NCI-H2171 (cell line): ENCODE measurements at places on chromosomes 13 and 19.

GRCh38 chr19:40688309-40688708, 2.1 kb downstream of the NUMBL start:
- DNase-seq = no peak

DNA sequence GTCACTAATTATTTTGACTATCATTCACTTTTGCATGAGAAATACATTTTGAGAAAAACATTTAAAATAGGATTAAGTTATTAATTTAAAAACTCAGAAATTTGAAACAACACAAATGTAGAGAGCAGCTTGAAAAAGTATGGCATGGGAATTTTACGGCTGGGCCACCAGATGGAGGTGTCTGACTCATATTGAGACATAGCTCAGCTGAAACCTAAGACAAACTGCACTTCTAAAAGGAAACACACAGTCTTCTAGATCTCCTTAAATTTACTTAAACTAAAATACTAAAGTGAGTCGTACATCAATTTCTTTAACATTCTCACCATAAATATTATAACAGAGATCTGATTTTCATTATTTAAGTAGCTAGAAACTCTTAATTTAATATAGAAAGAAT, 41.9 kb upstream of the POSTN start:
- no peak for DNase-seq

- DNase-seq = no peak
Measured at GRCh38 chr19:36142046-36142445, 2.2 kb downstream of the CAPNS1 start.

DNA sequence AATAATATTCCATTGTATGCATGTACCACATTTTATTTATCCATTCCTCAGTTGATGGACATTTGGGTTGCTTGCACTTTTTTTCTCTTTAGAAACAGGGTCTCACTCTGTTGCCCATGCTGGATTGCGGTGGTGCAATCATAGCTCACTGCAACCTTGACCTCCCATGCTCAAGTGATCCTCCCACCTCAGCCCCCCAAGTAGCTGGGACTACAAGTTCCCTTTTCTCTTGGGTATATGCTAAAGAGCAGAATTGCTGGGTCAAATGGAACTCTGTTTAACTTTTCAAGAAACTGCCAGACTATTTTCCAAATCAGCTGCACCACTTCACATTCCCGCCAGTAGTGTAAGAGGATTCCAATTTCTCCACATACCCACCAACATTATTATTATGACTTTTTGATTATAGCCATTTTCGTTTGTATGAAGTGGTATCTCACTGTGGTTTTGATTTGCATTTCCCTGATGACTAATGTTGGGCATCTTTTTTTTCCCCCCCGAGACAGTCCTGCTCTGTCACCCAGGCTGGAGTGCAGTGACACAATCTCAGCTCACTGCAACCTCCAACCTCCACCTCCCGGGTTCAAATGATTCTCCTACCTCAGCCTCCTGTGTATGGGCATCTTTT, 7.6 kb upstream of the IPO5 start:
- no peak for DNase-seq

DNA sequence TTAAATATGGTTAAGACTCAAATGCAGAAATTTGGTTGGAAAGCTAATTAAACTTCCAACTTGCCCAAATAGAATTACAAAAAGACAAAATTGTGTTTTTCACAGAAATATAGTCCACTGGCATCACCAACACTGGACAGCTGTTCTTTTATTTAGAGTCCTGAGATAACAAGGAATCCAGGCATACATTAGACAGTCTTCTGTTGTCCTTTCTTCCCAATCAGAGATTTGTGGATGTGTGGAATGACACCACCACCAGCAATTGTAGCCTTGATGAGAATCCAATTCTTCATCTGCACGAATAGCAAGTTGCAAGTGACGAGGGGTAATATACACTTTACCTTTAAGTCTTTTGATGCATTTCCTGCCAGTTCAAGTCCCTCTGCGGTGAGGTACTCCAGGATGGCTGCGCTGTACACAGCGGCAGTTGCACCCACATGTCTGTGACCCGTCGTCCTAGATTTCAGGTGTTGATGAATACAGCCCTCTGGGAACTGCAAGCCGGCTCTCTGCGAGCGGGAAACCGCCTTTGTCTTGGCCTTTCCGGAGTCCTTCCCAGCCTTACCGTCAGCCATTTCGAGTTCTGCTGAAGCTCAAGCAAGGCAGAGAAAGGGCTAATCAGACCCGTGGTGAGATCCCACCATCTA, 14.7 kb downstream of the UBAC2 start:
- DNase-seq = no peak

GRCh38 chr13:99059498-99060075, 81.7 kb upstream of the DOCK9 start:
- no peak for DNase-seq

- no peak for DNase-seq
Measured at GRCh38 chr13:110057052-110057451, 249.9 kb downstream of the COL4A1 start.

- DNase-seq = no peak
Measured at GRCh38 chr13:43232873-43233265, 209.5 kb downstream of the DNAJC15 start.

DNA sequence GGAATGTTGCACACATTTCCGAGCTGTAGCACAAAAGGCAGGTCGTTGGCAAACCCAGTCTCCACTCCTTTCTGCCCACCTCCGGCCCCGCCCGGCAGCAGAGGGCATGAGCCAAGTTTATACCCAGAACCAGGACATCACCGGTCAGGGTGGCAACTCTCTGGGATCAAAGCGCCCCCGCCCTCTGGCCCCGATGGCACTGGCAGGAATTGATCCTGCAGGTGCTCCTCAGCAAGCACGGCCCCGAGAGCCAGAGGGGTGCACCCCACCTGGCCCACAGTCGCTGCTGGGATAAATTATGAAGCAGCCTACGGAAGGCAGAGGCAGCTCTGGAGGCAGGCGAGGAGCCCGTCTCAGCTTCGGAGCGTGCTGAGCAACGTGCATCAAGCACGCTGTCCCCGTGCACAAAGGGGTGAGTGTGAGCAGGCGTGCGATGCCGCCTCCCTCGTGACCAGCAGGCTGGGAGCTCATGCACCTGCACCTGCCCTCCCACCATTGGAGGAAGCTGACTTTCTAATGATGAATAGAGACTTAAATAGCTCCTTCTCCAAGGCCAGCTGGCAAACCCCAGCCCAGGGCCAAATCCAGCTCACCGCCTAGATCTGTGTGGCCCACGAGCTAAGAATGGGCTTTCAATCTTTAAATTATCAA, 25.7 kb downstream of the SHC2 start:
- no peak for DNase-seq

DNA sequence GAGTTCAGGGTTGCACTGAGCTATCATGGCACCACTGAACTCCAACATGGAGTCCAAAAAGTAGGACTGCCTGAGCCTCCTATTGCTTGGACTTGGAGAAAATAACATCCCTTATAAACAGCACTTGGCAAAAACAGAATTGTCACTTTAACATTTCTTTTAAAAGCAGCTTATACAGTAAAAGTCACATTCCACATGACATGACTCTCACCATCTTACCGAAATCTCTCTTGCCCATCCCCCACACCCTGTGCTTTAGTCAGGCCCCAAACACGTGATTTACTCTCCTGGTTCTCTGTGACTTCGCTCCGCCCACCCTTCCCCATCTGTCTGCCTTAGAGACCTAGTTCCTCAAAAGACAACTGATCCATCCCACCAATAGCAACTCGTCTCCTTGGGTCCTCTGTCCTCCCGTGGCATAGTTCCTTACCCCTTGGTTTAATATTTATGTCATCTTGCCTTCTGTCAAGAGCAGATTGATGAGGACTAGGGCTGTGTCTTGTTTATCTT, 4.6 kb downstream of the SAFB start:
- DNase-seq = peak; percentile 73

DNA sequence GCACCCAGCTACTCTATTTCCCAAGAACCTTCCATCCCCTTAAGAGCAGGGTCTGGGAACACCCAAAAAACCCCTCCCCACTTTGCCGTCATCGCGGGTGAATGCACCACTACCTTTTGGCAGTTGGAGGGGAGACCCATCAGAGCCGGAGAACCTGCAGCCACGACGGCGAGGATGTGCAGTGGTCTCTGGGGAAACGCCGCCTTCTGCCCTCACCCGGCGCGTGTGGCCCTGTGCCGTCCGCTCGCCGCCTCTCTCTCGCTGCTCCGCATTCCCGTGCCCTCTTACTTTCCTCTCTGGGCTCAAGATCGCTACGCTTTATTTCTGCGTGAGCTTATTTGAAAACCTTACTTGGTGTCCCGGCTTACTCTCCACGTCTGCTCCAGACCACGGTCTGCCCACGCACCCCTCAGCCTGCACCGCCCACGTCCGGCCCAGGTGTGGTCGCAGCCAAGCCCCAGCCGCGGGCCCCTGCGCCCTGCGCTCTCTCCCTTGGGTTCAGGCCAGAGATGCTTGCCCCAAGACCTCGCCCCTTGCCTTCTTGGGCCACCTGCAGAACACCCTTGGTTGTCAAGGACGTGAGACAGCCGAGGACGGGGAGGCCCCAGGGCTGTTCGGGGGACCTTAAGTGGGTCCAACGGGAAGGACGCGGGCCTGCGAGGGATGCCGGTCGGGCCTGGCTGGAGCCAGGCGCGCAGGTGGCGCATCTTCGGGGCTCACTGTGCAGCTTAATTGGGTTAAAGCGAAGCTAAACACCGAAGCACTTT, 2.0 kb upstream of the MAB21L1 start:
- no peak for DNase-seq

DNA sequence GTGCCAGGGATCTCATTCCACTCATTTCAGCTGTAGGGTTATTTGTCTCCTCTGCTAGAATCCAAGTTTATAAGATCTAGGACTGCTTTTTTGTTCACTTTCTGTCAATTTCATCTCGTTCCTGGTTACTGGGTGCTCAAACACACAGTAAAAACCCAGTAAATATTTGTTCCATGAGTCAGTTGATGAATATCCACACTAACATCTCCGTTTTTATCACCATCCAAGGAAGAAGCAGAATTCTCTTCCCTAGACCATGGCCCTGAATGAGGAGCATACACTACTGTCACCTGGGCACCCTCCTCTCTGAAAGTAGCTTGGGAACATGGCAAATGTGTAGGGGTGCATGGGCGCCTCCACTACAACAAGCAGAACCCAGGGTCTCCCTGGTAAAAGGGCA, 390.8 kb downstream of the FOXO1 start:
- no peak for DNase-seq

GRCh38 chr13:48977286-48977625, 1.5 kb downstream of the FNDC3A start:
- no peak for DNase-seq

DNA sequence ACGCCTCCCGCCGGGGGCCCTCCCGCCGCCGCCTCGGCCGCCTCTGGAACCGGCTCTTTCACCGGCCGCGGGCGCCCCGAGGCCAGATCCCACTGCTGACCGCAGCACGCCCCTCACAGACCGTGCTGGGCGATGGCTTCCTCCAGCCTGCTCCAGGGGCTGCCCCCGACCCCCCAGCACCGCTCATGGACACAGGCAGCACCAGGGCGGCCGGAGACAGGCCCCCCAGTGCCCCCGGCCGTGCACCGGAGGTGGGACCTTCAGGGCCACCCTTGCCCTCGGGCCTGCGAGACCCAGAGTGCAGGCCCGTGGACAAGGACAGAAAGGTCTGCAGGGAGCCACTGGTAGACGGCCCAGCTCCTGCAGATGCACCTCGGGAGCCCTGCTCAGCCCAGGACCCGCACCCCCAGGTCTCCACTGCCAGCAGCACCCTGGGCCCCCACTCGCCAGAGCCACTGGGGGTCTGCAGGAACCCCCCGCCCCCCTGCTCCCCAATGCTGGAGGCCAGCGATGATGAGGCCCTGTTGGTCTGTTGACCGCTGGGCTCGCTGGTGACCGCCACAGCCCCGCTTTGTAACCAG, 13.0 kb downstream of the LRP3 start:
- DNase-seq = no peak

- DNase-seq = no peak
Measured at GRCh38 chr13:100364591-100364990, 224.0 kb downstream of the GGACT start.

- DNase-seq = peak; percentile 72
Measured at GRCh38 chr19:49150106-49150943, 4.9 kb downstream of the HRC start.

DNA sequence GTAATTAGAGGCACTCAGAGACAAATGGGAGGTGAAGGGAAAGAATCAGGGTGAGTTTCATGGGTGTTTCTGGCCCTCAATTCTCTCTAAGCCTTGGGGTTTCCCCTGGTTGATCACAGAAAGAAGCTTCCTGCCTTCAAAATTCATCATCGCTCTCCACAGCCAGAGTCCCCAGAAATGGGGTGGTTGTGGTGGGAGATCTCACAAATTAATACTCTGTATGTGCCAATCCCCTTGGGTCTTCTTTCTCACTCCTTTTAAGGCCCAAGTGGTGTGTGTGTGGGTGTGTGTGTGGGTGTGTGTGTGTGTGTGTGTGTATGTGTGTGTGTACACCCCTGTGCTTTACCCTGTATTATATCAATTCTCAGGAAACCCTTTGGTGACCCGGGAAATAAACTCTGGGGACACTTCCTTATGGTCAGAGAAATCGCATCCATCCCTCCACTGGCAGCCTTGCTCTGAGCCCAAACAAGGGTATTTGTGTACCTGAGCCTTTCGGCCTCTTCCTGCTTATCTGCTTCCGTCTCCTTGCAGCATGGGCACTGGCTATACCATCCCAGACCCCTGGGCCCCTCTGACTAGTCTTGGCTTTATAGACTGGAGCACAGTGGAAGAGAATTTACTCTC, 2.8 kb upstream of the FCGBP start:
- DNase-seq = no peak

DNA sequence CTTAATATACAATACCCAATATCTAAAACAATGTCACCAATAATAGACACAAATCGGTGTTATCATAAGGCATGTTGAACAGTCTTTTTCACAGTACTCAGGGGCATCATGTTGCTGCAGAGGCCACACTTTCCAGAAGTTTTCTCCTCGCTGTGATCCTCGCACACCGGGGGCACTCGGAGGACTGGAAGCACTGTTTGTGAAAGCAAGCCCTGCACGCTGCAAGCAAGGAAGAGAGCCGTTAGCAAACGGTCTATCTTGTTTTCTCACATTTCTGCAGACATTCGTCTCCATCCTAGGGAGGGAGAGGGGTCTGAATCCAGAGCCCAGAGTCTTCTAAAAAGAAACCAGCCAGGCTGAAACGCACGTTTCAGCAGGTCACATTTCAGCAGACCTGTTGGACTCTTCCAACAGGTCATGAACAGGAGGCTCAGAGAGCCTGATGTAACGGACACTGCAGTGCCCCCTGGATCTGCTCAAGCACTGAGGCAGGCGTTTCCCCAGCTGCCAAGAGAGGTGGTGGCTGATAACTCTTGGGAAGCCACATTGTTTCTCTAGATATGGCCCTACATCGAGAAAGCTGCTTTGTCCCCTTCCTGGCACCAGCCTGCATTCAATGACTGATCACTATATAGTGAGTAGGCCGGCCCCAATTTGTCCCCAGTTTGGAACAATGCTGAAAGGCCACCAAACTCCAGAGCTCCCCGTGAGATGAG, 43.6 kb downstream of the RUBCNL start:
- no peak for DNase-seq

DNA sequence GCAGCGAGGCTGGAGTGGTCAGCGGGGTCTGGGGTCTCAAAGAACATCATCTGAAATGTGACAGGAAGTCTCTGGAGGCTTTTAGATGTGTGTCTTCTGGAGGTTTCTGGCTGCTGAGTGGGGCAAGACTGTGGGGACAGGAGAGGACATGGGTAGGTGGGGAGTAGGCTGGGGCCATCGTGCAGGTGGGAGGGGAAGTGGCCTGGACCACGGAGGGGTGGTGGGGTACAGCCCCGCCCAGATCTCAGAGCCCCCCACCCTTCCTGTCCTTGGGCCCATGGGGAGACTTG, 6.2 kb downstream of the AP1M1 start:
- no peak for DNase-seq
